Kidney (tissue), 22 donors: ENCODE measurements at places on chromosomes 13 and 19. TPM values are rescaled to one million over a fixed set of nuclear protein-coding genes. Genes with fewer than 3 reads are reported as not detected.

The F2RL3 gene
- 3.2 TPM for total RNA-seq

The COMMD6 gene
- 148 TPM for total RNA-seq

The LIPE gene
- total RNA-seq: 8.9 TPM

The WDFY2 gene
- total RNA-seq: 13.0 TPM

The IGSF23 gene
- not detected for total RNA-seq

The TMEM205 gene
- 150 TPM for total RNA-seq

The RHPN2 gene
- total RNA-seq: 50.3 TPM

The PTH2 gene
- not detected for total RNA-seq

The PLPPR3 gene
- not detected for total RNA-seq

The FFAR2 gene
- 0.22 TPM for total RNA-seq

The CLEC17A gene
- 0.76 TPM for total RNA-seq

The RFPL4A gene
- total RNA-seq: 0.41 TPM

The SIGLEC8 gene
- total RNA-seq: 1.8 TPM

The VSTM1 gene
- total RNA-seq: 0.35 TPM

The NXNL1 gene
- not detected for total RNA-seq

The CPAMD8 gene
- total RNA-seq: 64.1 TPM

The TTYH1 gene
- total RNA-seq: 1.5 TPM

The LGALS7 gene
- total RNA-seq: 1.3 TPM

The ZNF333 gene
- 20.8 TPM for total RNA-seq

The ANKRD24 gene
- total RNA-seq: 0.72 TPM

The LILRA6 gene
- 2.9 TPM for total RNA-seq

The TMC4 gene
- total RNA-seq: 98.9 TPM

The ANGPTL8 gene
- 1.9 TPM for total RNA-seq

The DMKN gene
- total RNA-seq: 150 TPM

The NLRP11 gene
- total RNA-seq: 0.35 TPM

The SLC15A1 gene
- total RNA-seq: 10.2 TPM

The SCN1B gene
- 24.1 TPM for total RNA-seq

The CCDC70 gene
- total RNA-seq: not detected

The GRIN3B gene
- 0.44 TPM for total RNA-seq

The KCNK6 gene
- 7.2 TPM for total RNA-seq

The ATP1A3 gene
- not detected for total RNA-seq

The SLITRK1 gene
- not detected for total RNA-seq

The MUC16 gene
- 0.41 TPM for total RNA-seq

The PSG2 gene
- total RNA-seq: not detected

The PNMA8A gene
- total RNA-seq: 16.2 TPM

The ZNF460 gene
- total RNA-seq: 81.3 TPM

The ZNF441 gene
- total RNA-seq: 19.3 TPM

The FXYD3 gene
- total RNA-seq: 33.7 TPM
